GF-D8 (cell line): ENCODE measurements at places on chromosomes 6 and 20.

DNA sequence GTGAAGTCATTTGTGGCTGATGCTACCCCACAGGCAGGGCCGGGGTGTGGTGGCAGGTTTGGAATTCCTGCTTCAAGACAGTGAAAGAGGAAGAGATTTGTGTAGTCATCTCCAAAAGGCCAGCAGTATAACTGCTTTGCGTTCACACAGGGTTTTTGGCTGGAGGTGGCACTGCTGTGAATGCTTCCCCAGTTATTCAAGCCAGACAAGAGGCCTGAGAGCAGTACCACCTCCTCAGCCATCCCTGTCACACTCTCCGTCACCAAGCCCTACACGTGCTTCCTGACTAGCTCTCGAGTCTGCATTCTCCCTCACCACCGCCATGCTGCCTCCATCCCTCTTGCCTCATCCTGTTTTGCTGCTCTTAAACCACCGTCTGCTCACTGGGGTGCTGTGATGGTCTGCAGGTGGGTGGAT, 23.9 kb downstream of the ARMC2 start:
- no peak for DNase-seq

DNA sequence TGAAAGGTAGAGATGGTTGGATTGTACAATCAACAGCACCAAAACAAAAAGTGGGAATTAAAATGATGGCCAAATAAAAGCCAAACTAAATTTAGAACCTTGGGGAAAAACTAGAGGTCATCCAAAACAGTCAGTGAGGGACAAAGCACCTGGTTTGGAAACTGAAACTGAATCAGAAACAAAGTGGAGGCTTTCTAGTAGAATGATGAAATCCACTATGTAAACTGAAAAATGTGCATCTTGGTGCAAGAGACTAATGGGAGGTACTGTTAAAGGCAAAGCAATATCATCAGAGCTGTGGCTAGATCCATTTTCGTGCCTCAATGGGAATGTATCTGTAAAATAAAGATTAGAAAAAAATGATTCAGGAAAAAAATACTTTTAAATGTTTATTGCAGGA, 380.0 kb upstream of the GJE1 start:
- DNase-seq = no peak

DNA sequence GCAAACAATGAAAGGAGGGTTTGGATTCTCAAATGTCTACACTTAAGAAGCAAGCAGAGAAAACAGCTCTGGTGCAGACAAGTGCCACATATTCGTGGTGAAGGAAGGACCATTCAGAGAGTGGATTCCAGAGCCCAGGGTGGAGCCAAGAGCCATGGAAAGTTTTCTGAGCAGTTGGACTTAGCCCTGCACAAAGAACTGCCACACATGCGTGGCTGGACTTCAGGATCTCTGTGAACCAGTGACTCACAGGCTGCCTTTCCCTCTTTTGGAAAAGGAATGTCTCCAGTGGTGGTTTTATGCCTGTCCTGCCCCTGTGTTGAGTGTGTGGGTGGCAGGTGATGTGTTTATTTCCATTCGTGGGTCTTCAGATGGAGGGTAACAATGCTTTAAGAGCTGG, 489.5 kb downstream of the CDH26 start:
- no peak for DNase-seq

DNA sequence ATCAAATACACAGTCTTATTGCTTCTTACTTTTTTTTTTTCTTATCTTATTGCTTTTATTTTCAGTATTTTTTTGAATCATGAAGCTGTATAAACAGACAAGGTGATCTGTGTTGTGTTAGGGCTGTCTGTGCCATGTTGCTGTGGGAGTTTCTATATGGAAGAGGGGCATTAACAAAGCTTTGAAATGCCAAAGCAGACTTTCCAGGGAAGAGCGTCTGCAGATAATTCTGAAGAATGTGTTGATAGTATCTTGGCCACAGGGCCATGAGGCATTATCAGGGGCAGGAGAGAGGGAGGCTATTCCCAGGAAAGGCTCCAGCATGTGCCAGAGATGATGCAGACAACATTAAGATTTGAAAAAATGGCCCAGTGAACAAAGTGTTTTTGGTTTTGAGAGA, 354.5 kb downstream of the UTRN start:
- no peak for DNase-seq

- DNase-seq = peak; percentile 92
Observed at GRCh38 chr6:105810105-105810921, 275.8 kb upstream of the PRDM1 start.

DNA sequence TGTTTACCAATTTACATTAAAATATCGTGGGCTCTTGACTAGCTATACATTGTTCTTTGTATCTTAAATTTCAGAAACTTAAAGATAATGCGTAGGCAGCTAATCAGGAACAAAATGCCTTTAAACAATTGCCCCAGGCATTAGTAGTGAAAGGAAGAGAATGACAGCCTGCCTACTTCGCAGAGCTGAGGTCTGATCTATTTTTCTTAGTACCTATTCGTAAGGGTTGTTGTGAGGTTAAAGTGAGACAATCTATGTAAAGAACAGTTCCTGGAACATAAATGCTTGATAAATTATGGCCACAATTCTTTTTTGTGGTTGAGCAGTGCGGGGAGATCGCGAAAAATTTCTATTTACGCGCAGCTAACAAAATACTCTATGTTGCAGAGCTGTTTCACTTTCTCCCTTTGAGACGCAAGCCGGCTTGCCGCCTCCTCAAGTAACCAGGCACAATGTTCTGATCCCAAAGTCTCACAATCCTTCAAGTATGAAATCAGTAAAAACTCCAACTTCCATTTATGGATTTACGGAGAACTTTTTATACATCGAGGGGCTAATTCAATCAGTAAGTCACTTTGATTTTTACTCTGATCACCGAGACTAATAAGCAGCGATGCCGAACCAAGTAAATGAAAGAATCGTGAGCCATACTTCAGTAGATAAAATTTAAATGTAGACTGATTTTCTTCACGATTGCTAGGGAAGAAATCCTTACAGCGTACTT, 878 bp upstream of the PNRC1 start:
- no peak for DNase-seq
